ENCODE measurements at places on chromosomes 4 and X.
A peak's percentile ranks its signal among the peaks of the same experiment; 100 is the strongest.

GRCh38 chr4:73139991-73140390 is 70.5 kb upstream of the COX18 start:
- DNase-seq = no peak

DNA sequence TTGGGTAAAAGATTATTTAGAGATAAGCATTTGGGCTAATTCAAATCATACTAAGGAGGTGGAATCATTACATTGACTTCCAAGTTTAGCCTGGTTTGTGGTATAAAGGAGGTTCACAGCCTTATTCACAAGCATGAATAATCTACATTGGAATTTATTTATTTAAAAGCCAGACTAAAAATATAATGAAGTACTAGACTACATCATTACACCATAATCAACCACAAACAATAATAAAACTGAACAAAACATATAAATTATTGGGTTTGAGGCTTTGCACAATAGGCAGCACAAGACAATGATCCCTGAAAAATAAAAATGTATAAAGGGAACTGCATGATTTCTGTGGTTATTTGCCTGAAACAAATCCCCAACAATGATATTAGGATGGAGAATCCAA is 314.0 kb downstream of the GBA3 start:
- DNase-seq = no peak

- DNase-seq = no peak
These were observed 8.5 kb upstream of the CCSER1 start for GRCh38 chr4:90118527-90119195.

DNA sequence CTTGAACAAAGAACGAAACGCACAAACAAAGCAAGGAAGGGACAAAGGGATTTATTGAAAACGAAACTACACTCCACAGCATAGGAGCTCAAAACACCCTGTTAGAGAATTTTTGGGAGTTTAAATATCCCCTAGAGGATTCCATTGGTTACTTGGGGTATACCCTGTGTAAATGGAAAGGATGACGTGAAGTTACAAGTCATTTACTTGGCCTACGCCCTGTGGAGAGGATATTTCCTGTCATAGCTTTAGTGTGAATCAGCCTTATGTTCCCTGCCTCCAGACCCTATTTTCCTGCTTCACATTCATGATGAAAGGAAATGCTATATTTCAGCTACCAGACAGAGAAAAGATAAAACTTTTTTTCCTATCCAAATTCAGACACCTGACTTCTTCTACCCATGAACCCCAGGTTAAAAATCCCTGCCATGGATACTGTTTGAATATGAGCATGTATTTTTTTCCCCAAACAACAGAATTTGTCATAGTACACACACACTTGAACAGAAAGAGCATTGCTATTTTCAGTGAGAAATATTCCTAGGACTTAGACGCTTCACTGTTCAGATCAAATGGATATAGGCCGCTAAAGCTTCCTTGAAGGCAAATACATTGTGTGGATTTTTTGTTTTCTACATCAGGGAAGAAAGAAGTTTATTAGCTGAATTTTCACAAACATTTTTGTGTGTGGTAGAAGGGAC is 20.4 kb downstream of the PIN4 start:
- DNase-seq = no peak

DNA sequence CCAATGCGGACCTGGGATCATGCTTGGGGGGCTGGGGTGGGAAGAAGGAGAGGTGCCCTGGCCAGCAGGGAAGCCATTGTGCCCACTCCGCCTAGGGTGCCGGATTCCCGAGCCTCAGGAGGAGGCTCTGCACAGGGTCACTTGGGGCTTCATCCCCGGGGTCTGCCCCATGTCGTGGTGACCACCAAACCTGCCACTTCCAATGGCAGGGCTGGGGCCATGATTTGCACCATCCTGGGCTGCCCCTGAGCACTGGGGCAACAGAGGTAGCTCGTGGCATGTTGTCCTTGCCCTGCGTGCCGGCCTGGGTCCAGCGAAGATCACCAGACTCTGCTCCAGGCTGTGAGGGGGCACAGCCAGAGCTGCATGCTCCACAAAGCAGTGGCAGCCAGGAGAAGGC is 71.4 kb upstream of the DCAF12L2 start:
- no peak for DNase-seq

DNA sequence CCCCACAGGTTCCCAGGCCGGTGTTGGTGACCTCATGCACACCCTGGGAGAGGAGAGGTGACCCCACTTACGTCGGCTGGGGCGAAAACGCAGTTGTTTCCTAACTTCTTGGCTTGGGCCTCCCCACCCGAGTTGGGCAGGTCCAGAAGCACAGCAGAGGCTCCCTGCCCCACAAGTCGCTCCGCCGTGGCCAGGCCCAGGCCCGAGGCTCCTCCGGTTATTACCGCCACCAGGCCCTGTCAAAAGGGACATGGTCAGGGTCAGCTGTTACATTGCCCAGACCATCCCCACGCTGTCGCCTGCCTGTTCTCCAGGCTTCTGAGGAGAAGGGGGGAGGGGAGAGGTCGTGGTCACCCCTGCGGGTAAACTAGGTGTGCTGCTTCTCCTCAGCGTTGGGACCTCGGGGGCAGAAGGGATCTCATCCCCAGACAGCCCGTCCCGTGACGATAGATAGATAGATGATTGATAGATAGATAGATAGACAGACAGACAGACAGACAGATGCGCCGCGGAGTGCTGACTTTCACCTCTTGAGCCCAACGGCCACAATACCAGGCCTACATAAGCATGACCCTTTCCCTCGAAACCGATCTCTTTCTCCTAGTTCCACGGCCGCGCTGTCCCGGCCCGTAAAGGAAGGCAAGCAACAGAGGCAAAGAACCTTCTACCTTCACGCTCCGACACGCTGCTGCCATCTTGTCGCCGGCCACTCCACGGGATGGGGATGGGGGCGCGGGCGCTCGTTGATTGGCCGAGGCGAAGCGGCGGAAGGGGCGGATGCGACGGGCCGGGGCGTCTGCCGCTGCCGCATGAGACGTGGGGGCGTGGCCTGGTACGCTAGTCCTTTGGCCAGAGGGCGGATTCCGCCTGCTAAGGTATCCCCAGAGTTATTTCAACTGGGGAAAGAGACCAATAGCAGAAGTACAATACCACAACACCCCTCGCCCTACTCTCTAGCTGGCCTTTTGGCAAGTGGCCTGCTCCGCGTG is at the start of gene HSD17B10:
Gene HSD17B10 (minus strand): TSS at position 720 of the 989 bp plus-strand sequence. CDS start 25 bp downstream, at position 695.
- peak; percentile 79 for DNase-seq

- DNase-seq = no peak
These were observed 1.8 kb downstream of the ABCD1 start for GRCh38 chrX:153726286-153727122.

- DNase-seq = no peak
These were observed 90.7 kb downstream of the PAPSS1 start for GRCh38 chr4:107629318-107629717.

GRCh38 chr4:66949419-66949818 is 595.9 kb downstream of the CENPC start:
- DNase-seq = no peak

DNA sequence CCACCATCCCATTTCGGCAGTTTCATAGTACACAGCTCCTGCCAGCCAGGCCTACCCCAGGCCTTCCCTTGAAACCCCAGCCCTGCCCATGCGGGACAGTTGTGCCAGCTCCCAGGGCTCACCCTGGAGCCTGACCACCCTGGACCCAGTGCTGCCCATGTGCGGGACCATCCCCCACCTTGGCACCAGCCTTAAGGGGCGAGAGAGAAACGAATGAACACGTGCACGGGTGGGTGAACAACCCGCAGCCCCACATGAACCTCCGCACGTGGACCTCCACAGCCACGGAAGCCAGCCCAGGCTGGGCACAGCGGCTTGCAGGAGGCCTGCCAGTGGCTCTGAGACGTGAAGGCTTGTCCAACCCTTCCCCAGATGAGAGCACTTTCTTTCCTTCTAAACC is 76.0 kb upstream of the MXD4 start:
- DNase-seq = no peak

DNA sequence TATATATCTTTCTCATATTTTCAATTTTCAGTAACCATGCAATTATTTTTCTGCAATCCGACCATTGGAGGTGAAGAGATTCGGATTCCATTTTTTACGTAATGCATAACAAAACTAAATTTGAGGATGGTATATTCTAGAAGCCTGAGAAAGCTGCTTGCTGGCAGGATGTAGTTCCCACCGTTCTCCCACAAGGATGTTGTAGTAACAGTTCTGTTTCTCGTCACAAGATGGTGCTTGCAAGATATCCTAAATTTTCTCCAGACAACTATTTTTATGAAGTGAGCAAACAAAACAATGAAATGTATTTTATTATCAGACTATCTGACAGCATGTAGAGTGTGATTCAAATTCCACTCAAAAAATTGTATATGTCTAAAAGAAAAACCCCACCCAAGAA is 10.7 kb downstream of the PWWP3B start:
- DNase-seq = no peak

- no peak for DNase-seq
These were observed 560.7 kb upstream of the BOD1L1 start for GRCh38 chr4:14188214-14188613.

DNA sequence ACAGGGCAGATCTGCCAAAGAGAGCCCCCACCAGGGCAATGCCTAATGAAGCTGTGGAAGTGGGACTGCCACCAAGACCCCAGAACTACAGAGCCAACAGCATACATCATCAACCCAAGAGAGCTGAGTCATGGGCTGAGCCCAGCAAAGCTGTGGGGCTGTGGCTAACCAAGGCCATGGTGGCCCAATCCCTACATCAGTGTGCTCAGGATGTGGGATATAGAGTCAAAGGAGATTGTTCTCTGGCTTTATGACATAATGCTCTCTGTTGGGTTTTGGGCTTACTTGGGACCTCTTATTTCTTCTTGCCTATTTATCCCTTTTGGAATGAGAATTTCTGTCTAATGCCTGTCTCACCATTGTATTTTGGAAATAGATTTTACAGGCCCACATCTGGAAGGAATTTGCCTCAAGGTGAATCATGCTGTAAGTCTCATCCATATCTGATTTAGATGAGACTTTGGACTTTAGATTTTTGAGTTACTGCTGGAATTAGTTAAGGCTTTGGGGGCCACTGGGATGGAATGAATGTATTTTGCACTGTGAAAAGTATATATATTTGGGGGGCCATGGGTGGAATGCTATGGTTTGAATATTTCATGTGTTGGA is 5.4 kb upstream of the PRDM5 start:
- no peak for DNase-seq

GRCh38 chrX:11446336-11446735 is 153.1 kb downstream of the AMELX start:
- DNase-seq = no peak

DNA sequence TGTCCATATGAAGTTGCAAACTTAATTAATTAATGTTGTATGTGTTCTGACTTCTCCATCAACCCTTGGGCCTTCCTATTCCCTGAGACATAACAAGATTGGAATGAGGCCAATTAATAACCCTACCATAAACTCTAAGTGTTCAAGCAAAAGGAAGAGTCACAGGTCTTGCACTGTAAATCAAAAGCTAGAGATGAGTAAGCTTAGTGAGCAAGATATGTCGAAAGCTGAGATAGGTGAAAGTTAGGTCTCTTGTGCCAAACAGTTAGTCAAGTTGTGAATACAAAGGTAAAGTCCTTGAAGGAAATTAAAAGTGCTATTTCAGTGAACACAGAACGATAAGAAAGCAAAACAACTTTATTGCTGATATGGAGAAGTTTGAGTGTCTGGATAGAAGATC is 58.2 kb upstream of the GPRIN3 start:
- no peak for DNase-seq

GRCh38 chrX:19624739-19625138 is 109.4 kb upstream of the MAP3K15 start:
- DNase-seq = peak; percentile 40

DNA sequence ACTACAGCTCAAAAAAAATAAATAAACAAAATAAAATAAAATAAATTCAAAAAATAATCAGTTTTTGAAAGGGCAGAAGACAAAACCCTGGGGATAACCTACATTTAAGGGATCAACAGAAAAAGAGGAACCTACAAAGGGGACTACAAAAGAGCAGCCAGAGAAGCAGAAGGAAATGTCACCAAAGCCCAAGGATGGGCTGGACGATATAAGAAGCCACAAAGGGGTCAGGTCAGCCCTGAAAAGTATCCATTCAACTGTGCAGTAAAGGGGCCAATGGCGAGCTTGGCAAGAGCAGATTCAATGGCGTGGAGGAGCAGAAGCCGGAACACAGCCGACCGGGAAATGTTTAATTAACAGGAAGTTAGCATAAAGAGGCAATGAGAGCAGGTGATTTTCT is 16.9 kb downstream of the ACOT9 start:
- DNase-seq = no peak

DNA sequence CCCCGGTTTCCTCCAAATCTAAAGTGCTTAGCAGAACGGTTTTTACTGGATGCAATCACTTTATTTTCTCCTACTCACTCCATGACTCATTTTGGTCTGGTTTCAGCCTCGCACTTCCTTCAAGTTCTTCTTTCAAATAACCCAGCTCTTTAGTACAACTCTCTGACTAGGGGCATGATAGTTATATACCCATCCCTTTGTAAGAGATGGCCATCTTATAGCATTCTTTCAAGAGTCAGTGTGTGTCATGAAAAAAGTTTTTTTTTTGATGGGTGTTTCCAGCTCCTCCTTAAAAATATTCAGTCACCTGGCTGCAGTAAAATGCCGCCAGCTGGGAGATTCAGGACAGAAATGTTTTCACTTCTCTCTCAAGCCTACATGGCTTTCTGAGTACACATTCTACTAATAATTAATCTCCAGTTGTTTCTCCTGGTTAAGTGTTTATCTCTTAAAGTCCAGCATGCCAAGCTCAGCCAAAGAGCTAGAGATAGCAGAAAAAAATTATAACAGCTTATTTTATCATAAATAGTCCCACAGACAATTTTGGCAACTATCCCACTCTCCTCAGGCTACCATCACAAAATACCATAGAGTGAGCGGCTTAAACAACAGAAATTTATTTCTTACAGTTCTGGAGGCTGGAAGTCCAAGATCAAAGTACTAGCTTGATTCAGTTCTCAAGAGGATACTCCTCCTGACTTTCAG is 139.3 kb downstream of the GASK1B start:
- no peak for DNase-seq

DNA sequence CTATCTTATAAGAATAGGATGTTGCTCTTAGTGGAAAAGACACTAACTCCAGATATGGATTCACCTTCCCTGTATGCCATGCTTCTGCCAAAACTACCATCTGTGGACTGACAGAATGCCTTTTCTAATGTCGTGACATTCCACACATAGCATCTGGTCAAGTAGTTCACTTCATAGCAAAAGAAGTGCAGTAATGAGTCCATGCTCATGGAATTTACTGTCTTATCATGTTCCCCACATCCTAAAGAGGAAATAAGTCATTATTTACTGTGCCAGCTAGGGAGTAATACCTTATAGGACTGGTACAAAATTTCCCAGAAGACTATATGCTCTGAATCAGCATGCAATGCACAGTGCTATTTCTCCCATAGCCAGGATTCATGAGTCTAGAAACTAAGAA is 562.4 kb downstream of the TLL1 start:
- no peak for DNase-seq
